ENCODE measurements at places on chromosomes 6 and 20. TPM values are rescaled to one million over a fixed set of nuclear protein-coding genes. Genes with fewer than 3 reads are reported as not detected.

- no peak overlapping the region for H3K27ac ChIP-seq
- no peaks in the 10 kb centered on the region for H3K27me3 ChIP-seq
- no peak for DNase-seq
- no peaks in the 10 kb centered on the region for H3K36me3 ChIP-seq
Observed at GRCh38 chr6:78607189-78607588, 260.2 kb upstream of the IRAK1BP1 start.

Gene POM121L2
- total RNA-seq = not detected

Gene HS3ST5
- not detected for total RNA-seq

Gene SOX18
- 186 TPM for total RNA-seq

DNA sequence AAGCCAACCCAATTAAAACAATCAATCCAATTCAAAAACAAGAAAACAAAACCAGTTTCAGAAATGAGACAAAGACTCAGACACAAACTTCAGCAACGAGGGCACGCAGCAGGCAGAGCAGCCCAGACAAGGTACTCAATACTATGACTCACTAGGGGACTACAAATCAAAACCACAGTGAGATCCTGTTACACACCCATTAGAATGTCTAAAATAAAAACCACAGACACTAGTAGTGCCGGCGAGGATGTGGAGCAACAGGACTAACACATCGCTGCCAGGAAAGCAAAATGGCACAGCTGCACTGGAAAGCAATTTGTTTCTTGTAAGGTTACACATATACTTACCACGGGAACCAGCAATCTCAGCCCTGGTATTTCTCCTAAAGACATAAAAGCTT lies 28.4 kb upstream of the MAS1L start:
- no peak overlapping the region for H3K4me3 ChIP-seq
- no peaks in the 10 kb centered on the region for H3K4me1 ChIP-seq
- DNase-seq = no peak
- H3K27me3 ChIP-seq = peaks cover 2% of the 10 kb centered on the region

- H3K4me3 ChIP-seq = no peak overlapping the region
- no peaks in the 10 kb centered on the region for H3K27me3 ChIP-seq
- no peak overlapping the region for H3K27ac ChIP-seq
Observed at GRCh38 chr6:47862731-47863130, 80.9 kb downstream of the OPN5 start.

Gene IRF4
- total RNA-seq = 3.8 TPM

Gene CLIC5
- total RNA-seq = 9.2 TPM

DNA sequence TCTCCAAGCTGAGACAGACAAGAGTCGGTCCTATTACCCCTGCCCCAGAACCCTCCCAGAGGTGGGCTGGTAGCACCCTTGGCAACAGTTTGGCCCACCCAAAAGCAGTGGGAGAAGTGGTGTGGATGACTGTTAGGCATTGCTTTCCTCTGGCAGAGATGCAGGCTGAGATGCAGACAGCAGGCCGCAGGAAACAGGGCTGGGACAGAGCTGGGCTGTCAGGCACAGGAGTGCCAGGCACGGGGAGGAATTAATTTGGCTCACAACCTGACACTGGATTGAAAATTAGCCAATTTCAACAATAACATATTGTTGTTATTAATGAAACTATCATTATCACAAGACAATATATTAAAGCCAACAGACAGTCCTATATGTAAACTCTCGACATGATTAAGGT lies 15.7 kb upstream of the SIRT5 start:
- no peaks in the 10 kb centered on the region for H3K27me3 ChIP-seq
- no peaks in the 10 kb centered on the region for H3K4me1 ChIP-seq
- no peak overlapping the region for H3K4me3 ChIP-seq
- H3K36me3 ChIP-seq = no peaks in the 10 kb centered on the region
- DNase-seq = no peak
- H3K27ac ChIP-seq = no peak overlapping the region

Gene APOBEC2
- total RNA-seq = not detected

DNA sequence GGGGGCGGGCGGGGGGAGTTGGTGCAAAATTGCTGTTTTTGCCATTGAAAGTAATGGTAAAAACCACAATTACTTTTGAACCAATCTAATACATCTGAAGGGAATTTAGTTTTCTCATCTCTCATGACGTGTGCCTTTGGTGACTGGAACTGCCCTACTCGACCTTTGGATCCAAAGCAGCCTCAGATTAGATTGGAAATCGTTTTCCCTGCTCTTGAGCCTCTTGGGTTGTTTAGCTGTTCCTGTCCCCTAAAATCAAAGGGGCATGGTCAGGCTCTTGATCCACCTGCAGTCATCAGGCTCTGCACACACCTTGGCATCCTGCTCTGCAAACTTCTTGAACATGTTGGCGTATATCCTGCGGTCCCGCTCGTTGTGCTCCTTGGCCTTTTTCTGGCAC lies 64.0 kb upstream of the TULP1 start:
- DNase-seq = no peak
- no peaks in the 10 kb centered on the region for H3K27me3 ChIP-seq
- H3K27ac ChIP-seq = no peak overlapping the region
- peaks cover 11% of the 10 kb centered on the region for H3K36me3 ChIP-seq

DNA sequence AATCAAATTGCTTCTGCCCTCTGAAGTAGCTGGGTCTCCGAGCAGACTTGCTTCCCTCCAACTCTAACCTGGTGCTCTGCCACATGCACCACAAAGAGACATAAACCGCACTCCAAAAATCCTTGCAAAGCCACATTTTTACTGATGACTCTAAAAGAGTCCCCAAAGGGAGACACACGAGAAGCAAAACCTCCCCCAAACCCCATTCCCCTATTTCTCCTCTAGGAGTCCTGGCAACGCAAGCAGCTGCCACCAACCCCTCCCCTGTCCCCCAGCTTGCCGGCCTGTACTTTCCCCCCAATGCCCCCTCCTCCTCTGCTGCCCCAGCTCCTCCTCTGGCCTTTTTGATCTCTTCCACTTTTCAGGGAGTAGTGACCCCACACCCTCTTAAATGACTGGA lies 180.1 kb upstream of the ARID1B start:
- no peaks in the 10 kb centered on the region for H3K4me1 ChIP-seq
- H3K4me3 ChIP-seq = no peak overlapping the region
- no peak overlapping the region for H3K27ac ChIP-seq
- H3K36me3 ChIP-seq = no peaks in the 10 kb centered on the region
- no peaks in the 10 kb centered on the region for H3K27me3 ChIP-seq
- no peak for DNase-seq

- H3K27me3 ChIP-seq = no peaks in the 10 kb centered on the region
- no peaks in the 10 kb centered on the region for H3K4me1 ChIP-seq
- H3K27ac ChIP-seq = no peak overlapping the region
- DNase-seq = no peak
Observed at GRCh38 chr6:73362869-73363536, 545 bp downstream of the KHDC3L start.

Gene FAM217A
- total RNA-seq = not detected

Gene TSHZ2
- total RNA-seq = 24.9 TPM

DNA sequence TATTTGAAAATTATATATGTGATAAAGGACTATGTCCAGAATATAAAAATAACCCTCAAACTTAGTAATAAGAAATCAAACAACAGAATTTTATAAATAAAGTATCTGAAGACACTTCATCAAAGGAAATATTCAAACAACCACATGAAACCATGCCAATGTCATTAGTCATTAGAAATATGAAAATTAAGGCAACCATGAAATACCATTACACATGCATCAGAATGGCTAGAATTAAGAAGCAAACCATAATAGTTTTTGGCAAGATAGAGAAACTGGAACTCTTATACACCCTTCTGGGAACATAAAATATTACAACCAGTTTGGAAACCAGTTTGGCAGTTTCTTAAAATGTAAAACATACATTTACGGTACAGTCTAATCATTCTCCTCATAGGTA lies 137.2 kb upstream of the ADGRB3 start:
- no peaks in the 10 kb centered on the region for H3K36me3 ChIP-seq
- DNase-seq = no peak
- H3K27me3 ChIP-seq = no peaks in the 10 kb centered on the region
- no peak overlapping the region for H3K4me3 ChIP-seq

DNA sequence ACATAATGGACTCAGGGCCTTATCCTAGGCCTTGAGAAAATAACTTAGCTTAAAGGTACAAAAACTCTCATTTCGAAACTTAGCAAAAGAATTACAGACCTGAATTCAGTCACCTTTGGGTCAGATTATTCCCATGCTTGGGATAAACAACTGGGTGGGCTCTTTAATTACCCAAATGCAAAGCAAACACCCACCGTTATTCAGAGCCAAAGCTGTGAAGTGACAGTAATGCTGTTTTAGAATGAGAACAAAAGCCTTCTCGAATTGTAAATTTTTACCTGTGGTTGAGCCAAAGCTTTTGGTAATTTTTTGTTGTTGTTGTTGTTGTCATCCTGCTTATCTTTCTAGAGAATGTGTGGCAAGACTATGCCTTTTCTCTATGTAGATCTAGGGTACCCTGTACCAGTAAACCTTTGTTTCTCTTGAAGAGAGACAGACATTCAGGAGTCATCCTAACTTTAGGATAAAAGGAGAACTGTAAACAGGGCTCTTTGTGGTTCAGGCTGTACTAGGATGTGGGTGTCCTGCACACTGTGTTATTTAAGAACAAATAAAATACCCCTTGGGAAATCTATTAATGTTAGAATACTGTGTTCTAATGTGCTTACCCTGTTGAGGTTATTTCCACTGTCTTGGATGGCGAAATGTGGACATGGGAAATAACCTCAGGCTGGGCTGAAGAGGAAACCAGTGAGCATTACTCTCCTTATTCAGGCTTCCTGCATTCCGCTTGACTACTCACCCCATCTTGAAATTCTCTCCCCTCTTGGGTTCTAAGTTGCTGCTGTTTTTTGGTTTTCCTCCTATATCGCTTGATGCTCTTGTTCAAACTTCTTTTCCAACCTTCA lies 480.7 kb downstream of the CD83 start:
- H3K27me3 ChIP-seq = no peaks in the 10 kb centered on the region
- H3K4me1 ChIP-seq = no peaks in the 10 kb centered on the region
- H3K36me3 ChIP-seq = no peaks in the 10 kb centered on the region
- DNase-seq = no peak
- H3K27ac ChIP-seq = no peak overlapping the region

GRCh38 chr6:170090561-170090960 lies 200.3 kb downstream of the DLL1 start:
- no peak for DNase-seq
- H3K36me3 ChIP-seq = no peaks in the 10 kb centered on the region
- H3K27ac ChIP-seq = no peak overlapping the region
- H3K4me3 ChIP-seq = no peak overlapping the region
- H3K4me1 ChIP-seq = no peaks in the 10 kb centered on the region

DNA sequence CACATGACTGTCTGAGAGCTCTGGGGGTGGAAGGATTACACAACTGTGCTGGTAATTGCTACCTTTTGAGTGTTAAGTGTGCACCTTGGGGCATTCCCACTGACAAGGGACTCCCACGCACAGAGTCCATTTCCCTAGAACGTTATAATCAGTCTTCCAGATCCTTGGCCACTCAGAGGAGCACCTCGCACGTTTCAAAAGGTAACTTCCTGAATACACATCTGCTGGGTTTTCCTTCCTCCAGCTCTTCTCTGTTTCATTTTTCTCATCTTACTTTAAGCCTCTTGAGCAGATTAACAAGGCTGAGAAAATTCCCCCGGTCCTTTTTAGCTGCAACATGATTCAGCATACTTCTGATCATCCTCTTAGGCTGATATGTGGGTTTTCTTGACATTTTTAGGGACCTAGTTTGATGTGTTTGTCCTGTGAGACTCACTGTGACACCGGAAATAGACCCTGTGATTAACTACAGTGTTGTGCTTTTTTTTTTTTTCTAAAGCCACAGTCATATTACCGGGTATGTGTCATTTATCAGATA lies 98.4 kb upstream of the DUSP22 start:
- H3K36me3 ChIP-seq = no peaks in the 10 kb centered on the region
- DNase-seq = no peak
- no peaks in the 10 kb centered on the region for H3K4me1 ChIP-seq
- no peaks in the 10 kb centered on the region for H3K27me3 ChIP-seq

DNA sequence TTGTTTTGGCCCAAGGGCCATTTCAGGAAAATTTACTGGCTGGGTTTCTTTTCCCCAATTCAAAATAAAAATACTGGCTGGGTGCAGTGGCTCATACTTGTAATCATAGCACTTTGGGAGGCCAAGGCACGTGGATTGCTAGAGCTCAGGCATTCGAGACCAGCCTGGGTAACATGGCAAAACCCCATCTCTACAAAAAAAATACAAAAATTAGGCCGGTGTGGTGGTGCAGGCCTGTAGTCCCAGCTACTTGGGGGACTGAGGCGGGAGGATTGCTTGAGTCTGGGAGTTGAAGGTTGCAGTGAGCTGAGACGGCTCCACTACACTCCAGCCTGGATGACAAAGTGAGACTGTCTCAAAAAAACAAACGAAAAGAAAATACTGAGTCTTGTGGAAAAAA lies 60.0 kb downstream of the NINL start:
- H3K4me3 ChIP-seq = no peak overlapping the region
- H3K36me3 ChIP-seq = no peaks in the 10 kb centered on the region
- H3K4me1 ChIP-seq = no peaks in the 10 kb centered on the region
- DNase-seq = no peak

Gene GHRH
- total RNA-seq = not detected

DNA sequence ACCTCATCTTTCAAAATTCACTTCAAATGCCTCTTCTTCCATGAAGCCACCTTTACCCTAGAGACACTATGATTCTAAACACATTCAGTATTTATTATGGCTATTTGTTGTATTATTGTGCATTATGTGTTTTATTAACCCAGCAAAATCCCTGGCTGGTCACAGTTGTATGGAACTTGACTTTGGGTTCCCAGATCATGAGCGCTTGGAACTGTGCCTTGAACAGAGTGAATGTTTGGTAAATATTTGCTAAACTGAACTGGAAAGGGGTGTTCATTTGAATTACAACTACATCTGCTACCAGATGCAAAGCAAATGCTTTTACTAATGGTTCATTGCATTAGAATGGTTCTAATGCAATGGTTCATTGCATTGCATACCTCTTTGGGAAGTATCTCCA lies 259.8 kb downstream of the PKHD1 start:
- DNase-seq = no peak
- no peaks in the 10 kb centered on the region for H3K4me1 ChIP-seq
- no peak overlapping the region for H3K27ac ChIP-seq
- no peaks in the 10 kb centered on the region for H3K27me3 ChIP-seq
- no peak overlapping the region for H3K4me3 ChIP-seq
- no peaks in the 10 kb centered on the region for H3K36me3 ChIP-seq

GRCh38 chr6:36334832-36335459 lies 1.7 kb downstream of the BNIP5 start:
- H3K27ac ChIP-seq = no peak overlapping the region
- H3K27me3 ChIP-seq = no peaks in the 10 kb centered on the region
- H3K4me1 ChIP-seq = no peaks in the 10 kb centered on the region
- H3K36me3 ChIP-seq = no peaks in the 10 kb centered on the region
- no peak for DNase-seq

Gene LAMP5
- 0.16 TPM for total RNA-seq

GRCh38 chr20:35838205-35838604 lies 66.4 kb downstream of the PHF20 start:
- H3K27me3 ChIP-seq = no peaks in the 10 kb centered on the region
- H3K27ac ChIP-seq = no peak overlapping the region
- H3K4me3 ChIP-seq = no peak overlapping the region
- no peaks in the 10 kb centered on the region for H3K4me1 ChIP-seq
- DNase-seq = no peak

Data from aorta (tissue), 5 donors.